ENCODE measurements at places on chromosomes 3 and 15.

DNA sequence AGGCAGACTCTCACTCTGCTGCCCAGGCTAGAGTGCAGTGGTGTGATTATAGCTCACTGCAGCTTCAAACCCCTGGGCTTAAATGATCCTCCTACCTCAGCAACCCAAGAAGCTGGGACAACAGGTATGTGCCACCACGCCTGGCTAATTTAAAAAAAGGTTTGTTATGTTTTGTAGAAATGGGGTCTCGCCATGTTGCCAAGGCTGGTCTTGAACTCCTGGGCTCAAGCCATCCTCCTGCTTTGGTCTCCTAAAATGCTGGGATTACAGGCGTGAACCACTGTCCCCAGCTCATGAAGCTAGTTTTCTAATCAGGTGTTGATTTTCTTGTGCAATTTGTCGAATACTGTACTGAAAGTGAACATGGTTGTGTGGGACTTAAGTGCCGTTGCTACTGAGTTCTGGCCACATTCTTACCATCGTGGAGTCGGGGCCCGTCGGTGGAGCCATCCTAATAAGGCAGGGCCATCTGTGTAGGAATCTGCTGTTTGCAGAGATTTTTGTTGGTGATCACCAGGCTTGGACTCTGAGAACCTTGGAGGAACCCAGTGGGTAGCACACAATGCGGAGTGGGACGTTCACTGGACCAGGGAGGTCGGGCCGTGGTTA is 193.2 kb downstream of the GOLGA6L6 start:
- DNase-seq, result no peak

GRCh38 chr3:50442945-50443579 is 60.4 kb downstream of the CACNA2D2 start:
- DNase-seq, result no peak

GRCh38 chr15:44193651-44194322 is 1.3 kb downstream of the FRMD5 start:
- peak; percentile 23 for DNase-seq

DNA sequence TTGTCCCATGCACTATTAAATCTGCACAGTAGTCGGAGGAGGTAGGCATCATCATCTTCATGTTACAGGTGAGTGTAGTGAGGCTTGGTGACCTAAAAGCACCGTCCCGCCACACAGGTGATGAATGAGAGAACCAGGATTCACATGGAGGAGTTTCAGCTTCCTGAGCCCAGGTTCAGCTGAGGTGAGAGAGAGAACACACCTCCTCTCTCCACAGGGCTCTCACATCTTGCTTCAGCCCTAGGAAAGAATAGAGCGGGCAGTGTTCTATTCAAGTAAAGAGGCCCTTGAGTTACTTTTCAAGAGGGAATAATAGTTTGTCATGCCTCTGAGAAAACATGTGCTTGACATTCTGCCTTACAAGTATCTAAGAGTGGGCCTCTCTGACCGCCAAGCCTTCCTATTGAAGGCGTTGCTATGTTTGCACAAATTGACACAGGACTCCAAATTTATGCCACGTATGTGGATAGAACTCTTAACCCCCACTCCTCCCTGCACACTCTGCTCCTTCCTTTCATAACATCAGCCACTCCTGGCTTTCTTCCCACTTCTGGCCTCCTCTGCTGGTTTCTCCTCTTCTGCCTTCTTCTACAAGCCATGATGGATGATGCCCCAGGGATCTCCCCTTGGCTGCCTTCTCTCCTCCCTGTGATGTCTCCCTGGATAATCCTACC is 138.3 kb upstream of the ABHD17C start:
- DNase-seq, result no peak

- DNase-seq, result no peak
Measured at GRCh38 chr3:186213946-186214345, 105.1 kb upstream of the ETV5 start.

DNA sequence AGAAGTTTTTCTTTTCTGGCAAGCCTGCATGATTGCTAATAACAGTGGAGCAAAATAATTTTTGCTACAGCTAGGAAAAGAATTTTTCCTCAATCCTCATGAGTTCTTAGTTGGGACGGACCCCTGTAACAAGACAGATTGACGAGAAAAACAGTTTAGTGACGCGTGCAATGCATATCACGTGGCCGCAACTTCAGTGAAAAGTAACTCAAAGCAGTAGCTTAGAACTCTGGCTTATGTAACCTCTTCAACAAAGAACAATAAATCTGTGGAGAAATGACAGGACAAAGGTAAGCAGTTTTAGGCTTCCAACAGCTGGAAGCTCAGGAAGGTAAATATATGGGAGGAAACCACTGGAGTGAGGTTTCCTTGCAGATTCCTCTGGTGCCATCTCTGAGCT is 19.7 kb downstream of the FAM107A start:
- no peak for DNase-seq

- no peak for DNase-seq
Measured at GRCh38 chr3:185781759-185782158, 43.1 kb downstream of the IGF2BP2 start.

DNA sequence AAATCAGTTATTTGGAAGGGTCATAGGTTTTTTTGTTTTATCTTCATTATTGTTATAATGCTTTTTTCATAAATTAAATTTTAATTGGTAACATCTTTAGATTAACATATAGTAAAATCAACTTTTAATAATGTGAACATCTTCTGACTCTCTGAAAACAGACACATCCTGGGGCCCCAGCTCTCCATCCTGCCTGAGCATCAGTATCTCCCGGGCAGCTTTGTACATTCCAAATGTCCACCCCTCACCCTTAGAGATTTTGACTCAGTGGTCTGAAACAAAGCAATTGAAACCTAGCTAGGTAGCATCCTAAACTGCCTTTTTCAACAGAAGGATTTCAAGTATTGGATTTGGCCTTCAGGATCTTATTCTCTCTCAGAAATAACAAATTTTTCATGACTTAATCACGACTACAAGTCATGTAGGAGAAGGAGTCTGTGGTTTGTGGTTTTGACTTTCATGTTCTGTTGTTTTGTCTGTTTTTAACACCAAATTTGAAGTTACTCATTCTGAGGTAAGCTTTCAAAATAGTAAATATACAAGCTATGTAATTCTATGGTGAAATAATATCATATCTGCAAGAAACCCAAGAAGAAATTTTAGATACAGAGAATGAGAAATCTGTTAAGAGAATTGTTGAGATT is 147.3 kb upstream of the UBE2E2 start:
- DNase-seq, result no peak

DNA sequence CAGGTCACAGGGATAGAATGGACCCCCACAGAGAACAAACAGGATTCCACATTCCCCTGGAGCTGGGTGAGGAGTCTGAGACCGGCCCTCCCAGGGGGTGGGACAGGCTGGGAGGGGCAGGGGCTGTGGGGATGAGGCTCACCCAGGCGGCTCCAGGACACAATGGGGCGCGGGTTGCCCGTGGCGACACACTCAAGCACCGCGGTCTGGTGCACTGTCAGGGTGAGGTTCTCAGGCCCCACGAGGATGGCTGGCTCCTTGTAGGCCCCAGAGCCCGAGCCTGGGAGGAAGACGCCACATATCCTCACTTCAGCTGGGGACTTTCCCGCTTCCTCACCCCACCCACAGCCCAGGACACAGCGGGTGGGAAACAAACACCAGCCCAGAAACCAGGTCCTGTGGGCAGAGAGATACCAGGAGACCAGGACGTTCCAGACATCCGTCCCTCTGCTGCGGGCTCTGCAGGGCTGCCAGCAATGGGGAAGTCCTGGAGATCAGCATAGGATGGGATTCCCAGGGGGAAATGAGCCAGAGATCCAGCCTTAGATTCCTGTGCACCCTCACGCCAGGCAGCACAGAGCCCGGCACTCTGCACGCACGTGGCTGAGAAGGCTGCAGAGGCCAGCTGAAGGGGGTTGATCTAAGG is 30.2 kb downstream of the RNU5B-1 start:
- peak; percentile 68 for DNase-seq

- no peak for DNase-seq
Measured at GRCh38 chr15:79041601-79042168, 48.9 kb downstream of the RASGRF1 start.

DNA sequence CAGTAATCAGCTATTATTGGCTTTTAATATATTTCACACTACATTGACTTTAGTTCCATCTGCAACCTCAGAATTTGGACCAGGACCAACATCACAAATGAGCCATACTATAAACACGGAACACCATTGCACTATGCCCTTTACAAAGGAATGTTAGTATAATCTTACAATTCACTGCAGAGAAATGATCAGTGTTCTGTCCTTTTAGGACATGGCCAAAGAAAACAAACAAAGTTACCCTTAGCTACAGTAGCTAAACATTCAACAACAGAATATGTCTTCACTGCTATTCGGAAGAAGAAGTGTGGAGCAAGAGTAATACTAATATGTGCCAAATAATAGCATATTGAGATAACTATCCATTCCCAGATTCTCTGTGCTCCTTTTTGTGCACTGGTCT is 90.4 kb downstream of the NAALADL2 start:
- DNase-seq, result no peak

GRCh38 chr15:58015565-58015964 is 49.9 kb downstream of the ALDH1A2 start:
- no peak for DNase-seq

- peak; percentile 57 for DNase-seq
Measured at GRCh38 chr3:177816667-177817208, 619.5 kb upstream of the TBL1XR1 start.

DNA sequence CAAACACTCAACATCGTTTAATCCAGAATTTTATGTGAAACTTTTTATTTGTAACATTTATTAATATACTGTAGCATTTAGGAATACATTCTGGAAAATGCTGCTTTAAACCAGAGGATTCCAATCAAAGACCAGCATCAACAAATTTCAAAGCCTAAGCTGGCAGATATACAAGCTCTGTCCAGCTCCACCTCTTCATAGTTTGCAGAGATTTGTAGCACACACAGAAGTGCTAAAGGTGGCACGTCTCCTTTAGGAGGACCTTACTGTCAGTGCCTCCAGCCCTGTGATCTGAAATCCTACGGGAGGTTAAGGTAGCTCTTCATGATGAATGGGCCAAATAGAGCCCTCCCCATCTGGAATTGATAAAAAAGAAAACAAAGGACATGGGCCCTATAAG is 329.7 kb upstream of the NECTIN3 start:
- no peak for DNase-seq

GRCh38 chr15:72389231-72389630 is 8.9 kb upstream of the TMEM202 start:
- DNase-seq, result no peak

- DNase-seq, result no peak
Measured at GRCh38 chr15:49406352-49407118, 16.5 kb upstream of the FGF7 start.

GRCh38 chr3:17514597-17514996 is 227.8 kb downstream of the TBC1D5 start:
- DNase-seq, result no peak

- no peak for DNase-seq
Measured at GRCh38 chr3:14299767-14300166, 102.6 kb upstream of the SLC6A6 start.

- DNase-seq, result peak; percentile 54
Measured at GRCh38 chr3:45778761-45779201, 17.6 kb downstream of the SLC6A20 start.

- DNase-seq, result no peak
Measured at GRCh38 chr3:39917065-39917773, 107.8 kb downstream of the MYRIP start.

GRCh38 chr15:21261965-21262850 is 178.1 kb downstream of the POTEB3 start:
- DNase-seq, result no peak

GRCh38 chr3:16825617-16826204 is 59.0 kb upstream of the PLCL2 start:
- no peak for DNase-seq

- no peak for DNase-seq
Measured at GRCh38 chr3:138450704-138451424, 16.4 kb downstream of the ESYT3 start.

- no peak for DNase-seq
Measured at GRCh38 chr3:66463054-66463631, 37.7 kb downstream of the LRIG1 start.

GRCh38 chr3:194167480-194168282 is 31.7 kb downstream of the HES1 start:
- no peak for DNase-seq

DNA sequence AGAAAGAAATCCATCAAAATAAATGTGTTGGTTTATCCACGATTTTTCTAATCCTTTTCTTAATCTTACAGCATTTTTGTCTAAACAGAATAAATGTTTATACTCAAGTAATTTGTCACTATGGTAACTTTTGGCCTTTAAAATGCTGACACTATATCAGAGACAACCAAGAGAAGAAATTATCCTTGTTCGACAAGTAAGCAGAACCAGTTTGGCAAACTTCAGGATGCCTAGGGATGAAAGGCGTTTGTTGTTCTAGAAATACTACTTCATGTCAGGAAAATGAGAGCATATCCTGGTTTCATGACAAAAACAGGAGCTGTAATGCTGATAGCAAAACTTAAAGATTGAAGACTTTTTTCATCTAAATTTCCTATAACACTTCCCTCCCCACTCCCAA is 308.0 kb upstream of the ATP11B start:
- DNase-seq, result no peak
